Vagina (tissue), 2 donors: ENCODE measurements at places on chromosomes 6 and 20. TPM values are rescaled to one million over a fixed set of nuclear protein-coding genes. Genes with fewer than 3 reads are reported as not detected.
A peak's percentile ranks its signal among the peaks of the same experiment; 100 is the strongest.

DNA sequence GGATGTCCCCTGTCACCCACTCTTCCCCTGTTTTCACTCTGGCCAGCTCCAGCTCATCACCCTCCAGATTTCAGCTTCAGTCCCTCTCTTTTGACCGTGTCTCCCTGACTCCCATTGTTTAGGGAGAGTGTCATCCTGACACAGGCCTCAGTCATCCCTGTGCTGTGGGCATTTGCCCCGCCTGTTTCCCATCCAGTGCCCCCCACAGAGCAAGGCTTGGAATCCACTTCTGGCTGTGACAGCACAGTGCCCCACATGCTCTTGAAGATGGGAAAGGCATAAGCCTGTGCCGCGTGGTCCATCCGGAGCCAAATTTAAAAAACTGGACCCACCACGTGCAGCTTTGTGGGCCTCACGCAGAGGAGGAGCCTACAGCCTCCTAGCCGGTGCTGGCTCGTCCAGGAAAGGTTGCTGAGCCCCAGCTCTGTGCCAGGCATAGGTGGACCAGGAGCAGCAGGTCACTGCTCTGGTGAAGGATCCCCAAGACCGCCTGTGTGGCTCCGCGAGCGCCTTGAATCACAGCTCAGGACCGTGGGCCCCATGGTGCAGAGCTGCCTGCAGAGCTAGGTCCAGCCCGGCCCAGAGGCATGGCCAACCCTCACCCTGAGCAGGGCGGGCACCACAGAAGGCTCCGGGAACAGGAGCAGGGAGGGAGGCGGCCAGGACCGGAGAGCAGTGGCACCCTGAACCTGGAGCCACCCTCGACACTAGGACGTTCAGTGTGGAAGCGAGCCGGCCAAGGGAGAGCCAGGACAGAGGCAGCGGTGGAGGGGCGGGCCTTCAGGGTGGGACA, 172.8 kb downstream of the CDH4 start:
- no peaks in the 10 kb centered on the region for H3K27me3 ChIP-seq
- no peak overlapping the region for H3K27ac ChIP-seq
- DNase-seq = no peak
- no peaks in the 10 kb centered on the region for H3K4me1 ChIP-seq
- H3K36me3 ChIP-seq = no peaks in the 10 kb centered on the region

DNA sequence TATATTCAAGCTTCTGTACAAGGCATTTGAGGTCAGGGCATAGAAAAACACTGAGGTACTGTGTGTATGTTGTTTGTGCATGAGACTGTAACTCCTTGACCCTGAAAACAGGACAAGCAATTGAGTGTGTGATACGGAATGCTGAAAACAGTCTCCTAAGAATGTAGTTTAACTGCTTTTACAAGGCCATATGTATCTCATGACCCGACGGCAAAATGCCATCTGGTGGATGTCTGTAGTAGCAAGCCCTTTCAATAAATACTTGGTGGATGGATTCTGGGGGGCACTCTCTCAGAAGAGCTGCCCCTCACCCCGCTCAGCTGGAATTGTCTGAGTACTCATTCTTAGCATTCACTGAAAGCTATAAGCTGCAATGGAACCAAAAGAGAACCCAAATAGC, 69.3 kb upstream of the EYS start:
- H3K4me1 ChIP-seq = no peaks in the 10 kb centered on the region
- H3K27me3 ChIP-seq = no peaks in the 10 kb centered on the region
- DNase-seq = no peak
- no peak overlapping the region for H3K4me3 ChIP-seq

DNA sequence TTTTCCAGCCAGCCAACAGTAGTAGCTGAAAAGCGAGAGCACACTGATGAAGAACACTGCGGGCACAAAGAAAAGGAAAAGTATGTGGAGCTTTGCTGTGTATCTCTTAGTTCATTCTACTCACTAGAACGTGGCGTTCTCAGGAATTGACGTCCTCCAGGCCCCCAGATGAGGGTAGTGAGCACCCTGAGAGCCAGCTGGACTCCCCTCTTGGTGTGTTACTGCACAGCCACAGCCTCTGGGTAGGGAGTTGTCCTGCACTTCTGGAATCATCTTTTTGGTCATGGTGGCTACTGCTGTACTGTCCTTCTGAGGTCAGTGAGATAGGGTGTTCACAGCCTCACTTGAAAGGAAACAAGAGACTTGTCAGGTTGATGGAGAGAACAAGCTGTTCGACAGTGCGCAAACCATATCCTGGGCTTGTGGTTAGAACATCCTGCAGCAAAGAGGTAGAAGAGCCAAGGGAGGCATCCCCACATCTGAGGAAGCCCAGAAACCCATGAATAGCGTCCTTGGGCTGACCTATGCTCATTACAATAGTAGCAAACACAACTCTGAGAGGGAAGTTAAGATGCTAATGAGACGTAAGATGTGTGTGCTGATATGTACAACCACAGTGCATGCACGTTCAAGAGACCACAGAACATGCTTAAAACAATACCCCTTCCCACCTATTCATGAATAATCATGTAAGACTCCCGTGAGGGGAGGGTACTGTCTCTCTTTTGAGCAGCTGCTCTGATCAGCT, 14.6 kb upstream of the HLA-F start:
- H3K27ac ChIP-seq = no peak overlapping the region
- H3K27me3 ChIP-seq = no peaks in the 10 kb centered on the region
- no peak overlapping the region for H3K4me3 ChIP-seq
- H3K36me3 ChIP-seq = no peaks in the 10 kb centered on the region
- DNase-seq = no peak

DNA sequence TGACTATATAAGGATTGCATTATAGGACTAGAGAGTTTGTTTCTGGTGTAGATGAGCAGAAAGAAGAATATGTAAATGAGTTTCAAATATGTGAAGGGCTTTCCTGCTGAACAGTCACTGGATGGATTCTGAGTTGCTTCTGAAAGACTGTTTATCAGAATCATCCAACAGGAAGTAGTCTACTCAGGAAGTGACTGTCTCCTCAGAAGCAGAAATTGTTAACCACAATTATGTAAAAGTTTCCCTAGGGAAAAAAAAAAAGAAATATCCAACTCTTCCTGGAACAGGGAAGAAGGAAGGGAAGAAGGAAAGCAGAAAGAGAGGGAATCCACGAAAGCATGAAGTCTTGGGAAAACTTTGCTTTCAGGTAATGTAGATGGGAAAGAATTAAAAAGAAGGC, 138.9 kb downstream of the TENT5A start:
- H3K27me3 ChIP-seq = no peaks in the 10 kb centered on the region
- no peak overlapping the region for H3K4me3 ChIP-seq
- no peak overlapping the region for H3K27ac ChIP-seq
- no peaks in the 10 kb centered on the region for H3K4me1 ChIP-seq
- H3K36me3 ChIP-seq = no peaks in the 10 kb centered on the region

GRCh38 chr20:50189681-50190250, 864 bp upstream of the CEBPB start:
- no peaks in the 10 kb centered on the region for H3K27me3 ChIP-seq
- H3K36me3 ChIP-seq = peaks cover 15% of the 10 kb centered on the region
- peak overlapping the region; percentile 98 for H3K4me3 ChIP-seq
- peaks cover 44% of the 10 kb centered on the region for H3K4me1 ChIP-seq

GRCh38 chr6:111230351-111231089, 143.2 kb downstream of the SLC16A10 start:
- no peak overlapping the region for H3K27ac ChIP-seq
- H3K36me3 ChIP-seq = no peaks in the 10 kb centered on the region
- DNase-seq = no peak
- H3K4me3 ChIP-seq = no peak overlapping the region
- H3K27me3 ChIP-seq = no peaks in the 10 kb centered on the region
- H3K4me1 ChIP-seq = no peaks in the 10 kb centered on the region

Gene PIGU
- total RNA-seq = 12.3 TPM

Gene TULP4
- 79.8 TPM for total RNA-seq

Gene TREML1
- total RNA-seq = not detected

Gene CST5
- not detected for total RNA-seq
